ENCODE measurements at places on chromosomes 16 and 17. TPM values are rescaled to one million over a fixed set of nuclear protein-coding genes. Genes with fewer than 3 reads are reported as not detected.

GRCh38 chr17:7836596-7837407 lies 2.8 kb downstream of the KDM6B start:
- peak; percentile 96 for DNase-seq

The KRT13 gene
- total RNA-seq: not detected

The SEPTIN1 gene
- total RNA-seq: not detected

The MYH3 gene
- total RNA-seq: 0.45 TPM

DNA sequence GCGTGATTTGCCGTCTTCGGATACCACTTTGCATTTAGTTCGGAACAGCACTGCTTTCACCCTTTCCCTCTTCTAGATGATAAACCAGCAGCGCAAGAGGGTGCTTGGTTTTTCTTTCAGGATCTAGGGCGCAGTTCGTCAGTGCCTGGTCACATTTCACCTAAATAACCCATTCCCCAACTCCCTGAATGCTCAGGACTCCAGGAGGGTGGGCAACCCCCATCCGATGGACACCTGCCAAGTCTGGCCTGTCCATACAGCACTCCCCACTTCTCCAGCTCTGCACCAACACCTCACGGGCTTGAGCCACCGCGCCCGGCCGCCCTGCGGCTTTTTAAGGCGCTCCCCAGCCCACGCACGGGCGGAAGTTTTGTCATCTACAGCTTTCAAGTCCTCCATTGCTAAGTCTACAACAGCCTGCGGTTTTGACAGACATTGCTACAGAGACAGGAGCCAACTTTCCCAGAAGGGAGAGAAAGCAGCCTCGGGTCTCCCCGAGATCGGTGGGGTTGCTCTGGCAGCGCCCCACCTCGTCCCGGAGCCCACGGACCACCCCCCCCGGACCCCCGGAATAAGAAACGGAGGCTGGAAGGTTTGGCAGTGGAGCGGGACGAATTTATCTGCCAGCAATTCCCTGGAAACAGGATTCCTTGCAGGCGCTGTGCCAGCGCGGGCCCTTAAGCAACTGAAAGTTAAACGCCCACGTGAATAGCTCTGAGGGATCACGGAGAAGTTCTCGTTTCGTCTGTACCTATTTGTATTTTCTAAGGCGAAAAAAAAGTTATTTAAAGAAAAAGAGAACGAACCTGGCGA lies 38.6 kb upstream of the SLFN13 start:
- peak; percentile 61 for DNase-seq

DNA sequence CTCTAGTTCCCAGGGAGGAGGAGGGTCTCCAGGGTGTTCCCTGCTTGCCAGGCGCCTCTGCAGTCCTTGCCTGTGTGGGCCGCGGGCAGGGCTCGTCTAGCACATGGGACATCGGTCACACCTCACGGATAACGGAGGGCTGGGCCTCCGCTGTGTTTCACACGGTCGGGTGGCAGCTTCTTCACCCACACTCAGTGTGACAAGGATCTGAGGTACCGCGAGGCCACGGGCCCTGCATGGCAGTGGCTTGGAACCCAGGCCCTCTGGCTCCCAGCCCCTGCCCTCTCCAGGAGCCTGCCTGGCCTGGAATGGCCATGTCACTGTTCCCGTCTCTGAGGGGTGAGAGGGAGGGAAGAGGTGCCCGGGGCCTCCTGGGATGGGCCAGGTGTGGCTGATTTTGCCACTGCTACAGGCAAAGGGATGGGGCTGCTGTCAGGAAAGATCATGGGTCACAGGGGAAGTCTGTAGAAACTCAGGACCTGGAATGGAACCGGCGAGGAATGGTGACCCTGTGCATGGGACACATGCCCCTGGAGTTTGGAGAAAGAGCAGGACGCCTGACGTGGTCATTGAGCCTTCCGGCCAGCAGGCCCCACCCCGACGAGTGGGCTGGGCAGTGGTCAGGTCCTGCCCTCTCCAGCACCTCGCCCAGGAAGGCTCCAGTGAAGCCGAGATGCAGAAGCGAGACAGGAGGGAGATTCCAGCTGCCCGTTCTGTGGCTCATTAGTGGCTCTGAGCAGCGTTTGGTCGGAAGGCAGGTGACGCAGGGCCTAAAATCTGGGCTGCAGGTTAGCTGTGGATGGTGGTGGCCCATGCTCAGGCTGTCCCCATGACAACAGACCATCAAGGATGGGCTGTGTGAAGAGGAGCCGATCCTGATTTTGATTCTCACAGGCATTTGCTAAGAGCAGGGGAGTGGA lies 76.5 kb upstream of the GSE1 start:
- no peak for DNase-seq

The ZFPM1 gene
- total RNA-seq: 5.2 TPM

GRCh38 chr17:57875290-57876022 lies 25.6 kb upstream of the MRPS23 start:
- DNase-seq: peak; percentile 98

The GUCY2D gene
- total RNA-seq: not detected

GRCh38 chr17:36063786-36064541 lies at the start of gene CCL18:
TSS of gene CCL18 (plus strand) at chr17:36064272. CDS start at chr17:36064343, 71 bp downstream.
- DNase-seq: no peak

The MYH2 gene
- not detected for total RNA-seq

The NPLOC4 gene
- total RNA-seq: 60.3 TPM

DNA sequence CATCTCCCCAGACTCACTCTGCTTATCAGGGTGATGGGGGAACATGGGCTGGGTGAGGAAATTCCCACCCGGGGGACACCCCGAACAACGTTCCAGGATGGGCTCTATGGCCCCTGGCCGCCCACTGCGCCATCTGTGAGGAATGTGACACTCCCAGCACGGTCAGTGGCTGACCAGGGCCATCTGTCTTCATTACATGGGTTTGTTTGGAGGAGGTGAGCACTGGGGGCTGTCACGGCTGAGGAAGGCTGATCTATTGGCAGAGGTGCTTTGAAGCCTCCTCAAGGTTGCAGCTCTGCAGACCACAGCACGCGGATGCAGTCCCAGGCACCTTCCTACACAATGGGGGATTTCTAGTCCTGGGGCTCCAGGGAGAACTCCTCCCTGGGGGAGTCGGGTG lies 214.1 kb upstream of the FOXF1 start:
- DNase-seq: no peak

DNA sequence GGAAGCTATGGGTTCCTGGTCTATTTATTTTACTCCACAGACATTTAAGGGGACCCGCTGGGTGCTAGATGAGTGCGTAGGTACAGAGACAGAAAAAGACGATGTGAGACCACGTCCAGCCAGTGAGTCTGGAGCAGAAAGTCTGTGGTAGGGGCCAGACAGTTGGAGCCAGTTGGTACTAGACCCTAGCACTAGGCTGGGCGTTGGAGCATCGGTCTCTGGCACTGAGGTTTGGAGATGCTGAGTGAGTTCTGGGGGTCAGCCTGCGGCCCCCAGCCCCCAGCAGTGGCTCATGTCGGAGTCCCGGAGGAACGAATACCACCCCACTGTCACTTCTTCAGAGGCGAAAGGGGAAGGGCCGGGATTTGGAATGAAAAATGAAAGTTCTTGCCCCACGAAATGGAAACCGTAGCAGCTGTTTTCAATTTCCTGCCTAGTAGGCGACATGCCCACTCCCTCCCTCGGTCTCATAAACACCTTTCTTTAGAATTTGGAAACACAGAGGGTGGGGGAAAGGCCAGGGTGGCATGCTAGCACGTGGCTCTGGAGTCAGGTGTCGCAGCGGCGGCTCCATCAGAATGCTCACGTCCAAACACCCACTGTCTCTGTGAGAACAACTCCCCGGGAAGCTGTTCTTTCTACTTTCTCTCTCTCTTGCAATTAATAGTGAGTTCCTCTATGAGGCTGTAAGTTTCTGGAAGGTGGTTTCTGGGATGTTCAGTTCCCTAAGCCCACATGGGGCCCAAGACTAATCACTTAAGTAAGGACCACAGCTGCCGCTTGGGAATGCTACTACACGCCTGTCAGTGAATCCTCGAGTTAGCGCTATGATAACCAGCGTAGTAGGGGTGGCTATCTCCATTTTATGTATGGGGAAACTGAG lies 96.8 kb downstream of the IRF8 start:
- no peak for DNase-seq

- DNase-seq: peak; percentile 52
Measured at GRCh38 chr17:2025220-2025621, at the start of gene RTN4RL1. TSS of gene RTN4RL1 (minus strand) at chr17:2025334. CDS start at chr17:2024865, 469 bp downstream.

- DNase-seq: no peak
Measured at GRCh38 chr16:4765511-4766474, 1.2 kb downstream of the ZNF500 start.

DNA sequence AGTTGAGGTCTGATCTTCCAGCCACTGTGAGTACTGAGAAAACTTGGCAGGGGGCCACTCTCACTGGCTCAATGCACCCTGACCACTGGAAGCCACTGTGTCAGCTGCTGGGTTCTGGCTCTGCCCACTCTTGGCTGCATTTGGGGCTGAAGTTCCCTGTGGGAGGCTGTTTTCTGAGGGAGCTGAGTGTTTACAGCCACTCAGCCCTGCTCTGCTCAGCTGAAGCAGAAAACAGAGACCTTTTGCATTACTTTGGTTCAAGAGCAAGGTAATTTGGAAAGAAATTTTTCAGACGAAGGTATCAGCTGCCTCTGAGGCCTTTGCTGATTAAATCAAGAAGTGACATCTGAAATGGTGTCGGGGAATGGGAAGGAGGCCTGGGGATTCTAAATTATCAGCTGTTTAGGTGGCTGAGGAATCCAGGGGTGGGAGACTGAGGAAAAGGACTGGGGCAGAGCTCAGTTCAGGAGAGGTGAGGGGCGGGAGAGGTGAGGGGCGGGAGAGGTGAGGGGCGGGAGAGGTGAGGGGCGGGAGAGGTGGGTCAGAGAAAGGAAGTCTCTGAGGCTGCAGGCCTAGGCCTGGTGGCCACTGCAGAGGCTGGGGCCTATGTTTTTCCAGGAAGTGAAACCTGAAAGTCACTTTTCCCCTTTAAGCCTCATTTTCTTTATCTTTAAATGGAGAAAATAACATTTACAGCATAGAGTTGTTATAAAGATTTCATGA lies at the start of gene ACSM5:
Gene ACSM5 (plus strand): TSS at position 137 of the 723 bp plus-strand sequence. CDS start 1,951 bp downstream, outside the sequence.
- DNase-seq: no peak

GRCh38 chr16:27285676-27286196 lies 17.2 kb upstream of the NSMCE1 start:
- DNase-seq: peak; percentile 61

DNA sequence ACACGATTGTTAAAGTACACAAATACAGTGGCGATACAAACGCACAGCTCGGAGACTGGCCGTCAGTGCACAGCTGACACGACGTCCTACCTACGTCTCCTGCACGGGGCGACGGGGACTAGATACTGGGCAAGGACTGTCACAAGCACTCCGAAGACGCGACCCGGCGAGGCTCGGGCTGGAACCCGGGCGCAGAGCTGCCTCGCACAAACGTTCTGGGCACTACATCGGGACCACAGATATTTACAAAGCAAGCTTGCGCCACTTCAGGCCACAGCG lies 13.8 kb downstream of the SLC16A3 start:
- DNase-seq: no peak

DNA sequence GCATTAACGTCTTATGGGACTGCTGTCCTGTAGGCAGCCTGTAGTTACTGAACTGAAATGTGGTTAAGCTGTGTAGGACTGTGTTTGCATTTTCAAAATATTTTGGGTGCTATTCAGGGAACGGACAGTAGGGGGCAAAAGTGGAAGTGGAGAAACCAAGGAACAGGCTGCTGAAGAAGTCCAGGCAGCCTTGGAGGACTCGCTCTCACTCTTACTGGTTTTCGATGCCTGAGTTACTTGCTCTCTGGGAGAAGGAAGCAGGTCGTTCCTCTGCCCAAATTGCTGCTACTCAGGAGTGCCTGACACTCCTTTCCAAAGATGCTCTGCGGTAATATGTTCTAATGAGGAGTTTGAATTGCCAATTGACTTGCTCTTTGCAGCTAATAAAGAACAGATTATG lies 64.5 kb upstream of the RBFOX1 start:
- no peak for DNase-seq

- peak; percentile 93 for DNase-seq
Measured at GRCh38 chr17:61307905-61308886, 91.4 kb upstream of the TBX2 start.

- DNase-seq: no peak
Measured at GRCh38 chr17:82412535-82413520, 5.3 kb upstream of the HEXD start.

- peak; percentile 41 for DNase-seq
Measured at GRCh38 chr17:81685108-81685507, 1.3 kb downstream of the HGS start.

DNA sequence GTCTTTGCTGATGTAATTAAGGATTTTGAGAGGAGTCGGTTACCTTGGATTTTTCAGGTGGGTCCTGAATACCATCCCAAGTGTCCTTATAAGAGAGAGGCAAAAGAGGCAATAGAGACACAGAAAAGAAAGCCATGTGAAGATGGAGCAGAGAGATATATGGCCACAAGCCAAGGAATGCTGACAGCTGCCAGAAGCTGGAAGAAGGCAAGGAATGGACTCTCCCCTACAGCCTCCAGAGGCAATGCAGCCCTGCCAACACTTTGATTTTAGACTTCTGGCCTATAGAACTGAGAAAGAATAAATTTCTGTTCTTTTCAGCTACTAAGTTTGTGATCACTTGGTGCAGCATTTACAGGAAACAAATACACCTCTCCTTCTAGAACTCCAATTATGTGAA lies 8.2 kb upstream of the RNFT1 start:
- DNase-seq: peak; percentile 30

DNA sequence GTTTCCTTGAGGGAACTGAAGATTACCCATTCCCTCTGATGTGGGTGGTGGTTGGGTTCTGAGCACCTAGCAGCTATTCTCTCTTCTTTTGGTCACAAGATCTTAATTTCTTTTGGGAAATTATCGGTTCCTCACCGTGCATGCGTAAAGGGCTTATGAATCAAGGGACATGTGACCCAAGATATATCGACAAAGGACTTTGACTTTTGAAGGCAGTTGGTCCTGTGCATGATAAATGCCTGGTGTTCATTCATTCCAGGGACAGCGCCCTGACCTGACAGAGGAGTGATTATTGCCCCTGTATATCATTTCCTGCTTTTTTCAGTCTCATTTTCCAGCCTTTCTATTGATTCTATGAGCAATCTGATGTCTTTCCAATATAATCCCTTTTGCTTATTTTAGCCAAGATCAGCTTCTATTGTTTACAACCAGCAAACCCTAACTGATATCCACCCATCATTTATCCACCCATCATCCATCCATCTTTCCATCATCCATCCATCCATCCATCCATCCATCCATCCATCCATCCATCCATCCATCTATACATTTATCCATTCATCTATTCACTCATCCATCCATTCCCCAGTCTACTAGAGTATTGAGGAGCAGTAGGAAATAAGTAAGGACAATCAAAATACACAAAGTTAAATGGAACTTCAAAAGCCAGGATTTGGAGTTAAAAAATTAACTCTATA lies 25.1 kb downstream of the ASIC2 start:
- DNase-seq: no peak

DNA sequence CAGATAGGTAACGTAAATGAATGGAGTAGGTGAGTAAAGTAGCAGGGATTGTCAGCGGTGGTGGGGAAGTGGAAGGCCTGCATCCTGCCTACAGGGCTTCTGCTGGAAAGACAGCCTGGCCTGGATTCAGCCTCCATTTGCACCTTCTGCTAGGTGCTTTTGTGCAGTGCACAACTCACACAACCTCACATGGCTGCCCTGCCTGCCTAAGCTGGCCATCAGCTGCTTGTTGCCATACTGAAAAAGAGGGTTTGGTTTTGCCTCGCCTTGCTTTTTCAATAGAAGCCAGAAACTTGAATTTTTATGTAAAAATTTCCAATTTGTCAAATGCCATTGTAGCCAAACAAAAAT lies 36.3 kb downstream of the SOST start:
- DNase-seq: no peak

GRCh38 chr16:46746821-46747776 lies 1.0 kb downstream of the MYLK3 start:
- DNase-seq: no peak
